ENCODE measurements at places on chromosomes 5 and 9.

DNA sequence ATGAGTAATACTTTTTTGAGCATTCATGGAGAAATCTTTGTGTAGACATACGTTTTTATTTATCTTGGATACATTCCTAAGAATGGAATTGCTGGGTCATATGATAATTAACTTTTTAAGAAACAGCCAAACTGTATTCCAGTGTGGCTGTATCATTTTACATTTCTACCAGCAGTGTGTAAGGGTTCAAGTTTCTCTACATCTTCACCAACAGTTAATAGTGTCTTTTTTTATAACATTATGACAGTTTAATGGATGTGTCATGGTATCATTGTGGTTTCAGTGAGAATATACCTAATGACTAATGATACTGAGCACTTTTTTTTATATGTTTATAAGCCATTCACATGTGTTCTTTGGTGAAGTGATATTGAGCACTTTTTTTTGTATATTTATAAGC lies 52.4 kb downstream of the NIPBL start:
- DNase-seq = no peak

- DNase-seq = no peak
Measured at GRCh38 chr9:115808108-115808507, 345.5 kb upstream of the PAPPA start.

GRCh38 chr5:135491552-135492318 lies 39.6 kb upstream of the TIFAB start:
- DNase-seq = no peak

GRCh38 chr5:150605546-150605945 lies 34.9 kb upstream of the SYNPO start:
- peak; percentile 73 for DNase-seq

- no peak for DNase-seq
Measured at GRCh38 chr5:103513701-103514100, 48.9 kb downstream of the NUDT12 start.

DNA sequence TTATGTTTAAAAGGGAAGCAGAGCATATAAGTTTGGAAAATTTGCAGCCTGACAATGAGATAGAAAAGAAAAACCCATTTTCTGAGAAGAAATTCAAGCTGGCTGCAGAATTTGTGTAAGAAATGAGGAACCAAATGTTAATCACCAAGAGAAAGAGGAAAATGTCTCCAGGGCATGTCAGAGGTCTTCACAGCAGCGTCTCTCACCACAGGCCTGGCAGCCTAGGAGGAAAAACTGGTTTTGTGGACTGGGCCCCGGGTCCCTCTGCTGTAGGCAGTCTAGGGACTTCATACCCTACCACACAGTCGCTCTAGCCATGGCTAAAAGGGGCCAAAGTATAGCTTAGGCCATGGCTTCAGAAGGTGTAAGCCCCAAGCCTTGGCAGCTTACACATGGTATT lies 32.1 kb upstream of the HSD17B4 start:
- no peak for DNase-seq

DNA sequence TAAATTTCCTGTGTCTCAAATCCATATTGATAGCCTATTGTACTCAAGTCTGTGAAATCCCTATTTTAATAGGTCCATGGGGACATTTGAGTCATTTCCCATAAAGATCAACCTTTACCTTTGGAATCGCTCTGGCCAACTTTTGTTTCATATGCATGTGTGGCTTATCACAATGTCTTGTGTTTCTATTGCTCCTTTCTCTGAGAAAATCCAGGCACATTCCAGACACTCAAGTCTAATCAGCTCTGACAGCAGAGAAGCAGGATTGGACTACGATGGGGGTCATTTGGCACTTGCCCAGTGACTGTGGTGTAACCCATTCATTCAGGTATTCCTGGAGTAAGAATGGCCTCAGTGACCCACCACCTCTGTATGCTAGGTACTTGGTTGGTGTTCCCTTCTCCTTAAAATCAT lies 48.4 kb downstream of the ACTBL2 start:
- no peak for DNase-seq

DNA sequence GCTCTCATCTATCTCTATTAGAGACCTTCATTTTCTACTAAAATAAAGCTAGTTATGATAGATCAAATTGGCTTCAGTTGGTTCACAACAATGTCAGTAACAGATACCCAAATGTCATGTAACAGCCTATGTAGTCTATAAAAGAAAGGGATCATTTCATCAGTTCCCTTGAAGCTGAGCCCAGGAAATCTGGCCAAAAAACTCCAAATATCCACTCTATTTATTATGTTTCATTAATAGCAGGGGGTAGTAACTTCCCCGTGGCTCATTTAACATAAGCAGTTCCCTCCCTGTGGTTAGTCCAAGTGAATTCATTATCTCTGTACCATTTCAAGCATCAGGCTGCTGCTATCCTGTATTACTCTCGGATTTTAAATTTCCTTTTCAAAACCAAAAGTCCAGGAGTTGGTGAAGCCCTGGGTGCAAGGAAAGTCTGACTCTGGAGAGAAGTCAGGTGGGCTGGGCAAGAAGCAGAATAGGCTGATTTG lies 66.0 kb downstream of the SH3PXD2B start:
- no peak for DNase-seq

DNA sequence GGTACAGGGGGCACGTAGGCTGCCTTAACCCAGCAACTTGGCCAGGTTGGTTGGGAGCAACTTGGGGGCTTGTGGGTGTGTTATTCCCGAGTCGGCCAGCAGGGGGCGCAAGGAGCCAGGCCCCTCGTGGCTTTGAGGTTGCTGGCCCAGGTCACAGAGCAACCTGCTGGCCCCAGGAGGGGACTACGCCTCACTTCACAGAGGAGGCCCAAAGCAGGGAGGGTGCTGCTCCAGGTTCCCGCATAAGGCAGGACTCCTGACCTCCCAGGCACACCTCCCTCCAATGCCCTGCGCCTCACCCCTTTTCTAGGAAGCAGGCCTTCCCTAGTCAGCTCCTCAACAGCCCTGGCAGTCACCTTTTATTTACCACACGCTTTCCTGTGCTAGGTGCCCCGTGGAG lies 18.1 kb downstream of the KYAT1 start:
- peak; percentile 74 for DNase-seq

DNA sequence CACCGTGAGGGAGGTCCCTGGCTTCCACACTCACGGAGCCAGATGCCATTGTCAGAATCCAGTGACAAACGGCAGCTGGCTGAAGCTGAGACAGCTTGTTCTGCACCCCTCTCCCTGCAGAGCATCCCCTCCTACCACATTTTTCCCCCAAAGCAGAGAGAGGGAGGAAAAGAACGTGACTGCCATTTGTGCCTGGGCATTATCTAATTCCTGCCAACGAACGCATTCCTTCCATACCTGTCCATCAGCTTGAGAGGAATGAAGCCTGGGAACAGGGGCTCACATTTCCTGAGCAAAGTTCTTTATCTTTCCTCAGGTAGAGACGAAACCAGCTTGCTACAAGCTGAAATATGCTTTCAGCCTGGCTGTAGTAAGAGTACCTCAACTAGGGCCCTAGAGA lies 175.4 kb downstream of the SLIT3 start:
- no peak for DNase-seq

DNA sequence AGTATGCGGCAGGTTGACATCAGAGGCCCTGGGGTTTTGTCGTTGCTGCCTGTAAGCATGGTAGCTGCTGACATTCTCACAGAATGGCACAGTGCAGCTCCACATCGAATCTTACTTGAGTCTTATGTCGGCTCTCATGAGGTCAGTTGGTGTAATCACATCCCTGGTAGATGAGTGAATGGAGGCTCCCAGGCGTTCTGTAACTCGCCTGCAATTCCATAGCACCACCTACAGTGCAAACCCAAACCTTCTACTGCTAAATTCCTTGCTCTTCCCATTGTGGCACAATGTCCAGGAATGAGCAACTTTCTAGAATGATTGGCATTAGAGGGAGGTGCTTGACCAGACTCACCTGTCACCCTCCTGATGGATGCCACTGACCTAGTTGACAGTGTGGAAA lies 578.4 kb downstream of the CCDC171 start:
- DNase-seq = no peak

DNA sequence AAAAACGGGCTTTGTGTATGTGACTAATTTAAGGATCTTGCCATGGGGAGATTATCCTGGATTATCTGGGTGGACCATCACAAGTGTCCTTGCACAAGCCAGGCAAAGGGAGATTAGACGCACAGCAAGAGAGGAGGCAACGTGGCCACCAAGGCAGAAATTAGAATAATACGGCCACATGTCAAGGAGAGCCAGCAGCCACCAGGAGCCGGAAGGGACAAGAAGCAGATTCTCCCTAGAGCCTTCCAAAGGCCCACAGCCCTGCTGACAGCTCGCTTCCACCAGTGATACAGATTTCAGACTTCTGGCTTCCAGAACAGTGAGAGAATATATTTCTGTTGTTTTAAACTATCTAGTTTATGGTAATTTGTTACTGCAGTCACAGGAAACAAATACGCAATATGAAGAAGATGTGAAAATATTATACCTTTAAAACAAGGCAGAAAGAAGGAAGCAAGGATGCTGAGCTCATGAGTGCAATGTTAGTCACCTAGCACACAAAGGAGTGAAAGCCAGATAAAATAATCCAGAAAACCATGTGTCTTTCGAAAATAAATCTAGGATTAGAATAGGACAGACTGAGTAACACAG lies 28.7 kb upstream of the F2RL1 start:
- DNase-seq = no peak

DNA sequence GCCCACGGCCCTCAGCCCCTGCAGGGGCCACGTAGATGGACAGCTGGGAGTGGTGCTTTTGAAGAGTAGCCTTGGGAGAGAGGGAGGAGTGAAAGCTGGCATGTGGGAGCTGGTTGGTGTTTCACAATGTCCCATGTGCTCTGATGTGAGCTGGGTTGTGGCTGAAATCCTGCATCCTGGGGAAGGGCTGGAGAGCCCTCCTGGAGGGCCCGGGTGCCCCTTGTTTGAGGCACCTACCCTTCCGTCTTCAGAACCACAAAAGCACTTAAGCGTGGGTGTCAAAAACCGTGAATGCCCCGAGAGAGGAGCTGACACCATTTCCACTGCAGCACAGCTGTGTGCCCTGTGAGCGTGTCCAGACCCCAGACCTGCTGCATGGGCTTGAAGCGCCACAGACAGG lies 199.1 kb upstream of the ZNF618 start:
- no peak for DNase-seq

- no peak for DNase-seq
Measured at GRCh38 chr9:91647371-91647770, 223.7 kb upstream of the NFIL3 start.

DNA sequence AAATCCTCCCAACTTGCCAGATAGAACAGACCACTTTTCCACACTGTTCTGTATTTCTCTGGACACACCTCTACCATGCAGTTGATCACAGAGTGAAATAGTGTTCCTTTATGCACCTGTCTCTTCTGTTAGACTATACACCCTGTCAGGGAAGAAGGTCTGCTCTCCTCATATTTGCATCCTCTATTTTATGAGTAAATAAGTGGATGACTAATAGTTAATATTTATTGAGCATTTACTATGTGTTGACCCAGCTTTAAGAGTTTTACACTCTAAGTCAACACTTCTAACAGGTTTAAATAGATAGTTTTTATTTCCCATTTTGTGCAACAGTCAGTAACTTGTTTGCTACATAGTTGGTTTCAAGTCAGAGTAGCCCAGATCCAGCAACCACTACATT lies 452.8 kb upstream of the MPDZ start:
- DNase-seq = no peak

- DNase-seq = no peak
Measured at GRCh38 chr9:122281368-122281767, 16.7 kb downstream of the MRRF start.

All from HuH-7.5 (cell line).